ENCODE measurements at places on chromosomes 4 and X.
A peak's percentile ranks its signal among the peaks of the same experiment; 100 is the strongest.

DNA sequence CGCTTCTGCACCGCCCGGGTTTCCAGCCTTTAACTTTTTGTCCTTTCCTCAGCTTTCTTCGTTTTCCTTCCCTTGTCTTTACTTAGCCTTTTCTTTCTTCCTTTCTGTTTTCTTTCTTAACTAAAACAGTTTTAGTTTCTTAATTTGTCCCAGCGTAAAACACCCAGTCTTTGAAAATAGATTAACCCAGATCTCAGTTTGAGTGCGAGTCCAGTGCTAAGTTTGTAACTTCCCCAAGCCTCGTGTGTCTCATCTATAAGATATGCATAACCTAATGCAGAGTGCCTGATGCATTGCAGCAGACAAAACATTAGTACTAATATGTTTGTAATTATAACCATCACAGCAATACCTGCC lies 460 bp upstream of the GEMIN8 start:
- DNase-seq: peak; percentile 69

DNA sequence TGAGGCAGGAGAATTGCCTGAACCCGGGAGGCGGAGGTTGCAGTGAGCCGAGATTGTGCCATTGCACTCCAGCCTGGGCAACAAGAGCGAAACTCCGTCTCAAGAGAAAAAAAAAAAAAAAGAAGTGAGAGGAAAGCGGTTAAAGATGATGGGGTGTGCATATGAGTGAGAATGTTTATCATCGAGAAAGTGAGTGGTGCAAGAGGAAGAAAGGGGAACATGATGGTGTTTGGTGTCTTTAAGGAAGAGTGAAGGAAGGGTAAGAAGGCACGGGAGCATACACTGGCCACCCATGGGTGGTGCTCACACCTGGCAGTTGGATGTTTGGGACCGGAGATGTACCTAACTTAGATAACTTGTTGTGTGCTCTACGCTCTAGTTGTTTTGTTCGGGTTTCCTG lies 62.2 kb downstream of the STOX2 start:
- no peak for DNase-seq

GRCh38 chr4:84931961-84932360 lies 34.5 kb downstream of the WDFY3 start:
- DNase-seq: no peak

DNA sequence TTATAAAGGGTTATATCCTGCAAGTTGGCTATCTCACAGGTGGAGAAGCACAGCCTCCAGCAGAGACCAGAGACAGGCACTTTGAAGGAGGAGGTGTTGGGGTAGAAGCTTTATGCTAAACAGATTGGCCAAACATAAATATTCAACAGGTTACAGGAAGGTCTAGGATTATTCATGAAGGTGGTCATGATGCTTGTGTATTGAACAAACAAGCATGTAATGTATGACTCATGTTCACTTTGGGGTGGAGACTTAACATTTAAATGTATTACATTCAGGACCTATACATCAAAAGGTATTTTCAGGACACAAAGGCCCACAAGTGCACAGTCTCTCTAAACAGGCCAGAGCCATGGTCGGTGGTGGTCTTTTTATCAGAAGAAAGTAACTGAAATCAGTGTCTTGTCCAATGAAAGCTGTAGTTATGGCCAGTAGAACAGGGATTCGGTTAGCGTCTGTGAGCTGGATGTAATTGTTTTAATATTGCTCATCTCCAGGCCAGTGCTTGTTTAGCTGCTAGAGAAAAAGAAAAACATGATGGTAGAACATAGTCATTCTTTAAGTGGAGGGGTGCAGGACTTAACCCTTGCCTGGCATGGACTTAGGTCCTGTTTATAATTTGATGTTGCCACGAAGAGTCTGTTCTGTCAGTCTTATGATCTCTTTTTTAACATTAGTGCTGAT lies 555.2 kb upstream of the PCDH10 start:
- DNase-seq: no peak

GRCh38 chr4:163495900-163496299 lies 1.4 kb downstream of the TMA16 start:
- DNase-seq: peak; percentile 8

GRCh38 chr4:139736274-139736660 lies 70.6 kb downstream of the MGST2 start:
- DNase-seq: peak; percentile 6

DNA sequence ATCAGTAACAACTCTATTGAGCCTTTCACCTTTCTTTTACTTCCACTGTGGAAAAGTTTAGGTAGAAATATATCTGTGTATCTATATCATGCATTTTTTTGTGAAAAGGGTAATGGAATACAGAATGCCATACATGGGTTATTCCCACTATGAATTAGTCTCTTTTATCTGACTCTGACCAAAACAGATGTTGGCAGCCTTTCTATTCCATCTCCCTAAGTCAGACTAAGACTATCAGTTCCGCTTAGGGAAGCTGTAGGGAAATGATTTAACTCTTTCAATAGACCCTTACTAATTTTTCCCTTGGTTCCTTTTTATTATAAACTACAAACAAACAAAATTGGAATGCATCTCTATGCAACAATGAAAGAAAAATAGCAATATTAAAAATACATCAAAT lies 92.3 kb upstream of the LEF1 start:
- no peak for DNase-seq

DNA sequence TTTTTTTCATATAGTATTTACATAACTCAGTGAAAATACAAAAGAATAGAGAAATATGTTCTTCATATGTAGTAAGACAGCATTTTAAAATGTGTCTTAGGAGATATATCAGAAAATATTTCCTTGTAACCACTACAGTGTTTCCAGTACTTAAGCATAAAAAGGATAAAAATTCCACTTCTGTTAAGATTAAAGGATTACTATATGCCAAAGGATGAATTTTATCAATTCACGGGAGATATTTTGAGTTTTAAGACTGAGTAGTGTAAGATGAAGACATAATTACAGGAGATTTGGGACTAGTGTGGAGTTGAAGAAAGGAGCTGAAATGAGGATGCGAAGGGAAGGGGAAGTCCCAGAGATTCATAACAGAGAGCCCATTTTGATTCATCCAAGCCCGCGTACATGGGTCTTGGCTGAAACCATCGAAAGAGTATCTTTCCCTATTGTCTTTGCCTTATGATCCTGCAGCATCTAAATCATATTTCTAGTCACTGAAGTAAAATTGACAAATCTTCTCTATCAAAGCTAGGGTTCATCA lies 58.7 kb downstream of the MAD2L1 start:
- DNase-seq: no peak

DNA sequence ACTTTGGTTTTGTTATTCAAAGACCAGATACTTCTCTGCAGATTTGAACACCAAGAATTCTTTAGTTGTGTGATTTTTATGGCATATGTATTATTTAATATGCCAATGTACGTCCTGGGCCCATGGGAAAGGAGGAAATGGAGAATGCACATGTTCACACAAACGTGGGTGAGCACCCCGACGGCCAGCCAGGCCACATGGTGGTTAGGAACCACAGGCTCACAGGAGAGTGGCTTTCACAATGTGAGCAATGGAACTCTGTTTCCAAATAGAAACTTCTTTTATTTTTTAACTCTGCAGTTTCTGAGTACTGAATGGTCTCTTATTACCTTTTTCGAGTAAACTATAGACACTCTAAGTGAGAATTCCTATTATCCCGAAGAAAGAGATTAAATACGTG lies 58.0 kb upstream of the UNC5C start:
- DNase-seq: no peak

- DNase-seq: peak; percentile 21
Observed at GRCh38 chrX:10199212-10199611, 42.4 kb downstream of the CLCN4 start.

- no peak for DNase-seq
Observed at GRCh38 chr4:57405359-57405758, 295.2 kb upstream of the IGFBP7 start.

DNA sequence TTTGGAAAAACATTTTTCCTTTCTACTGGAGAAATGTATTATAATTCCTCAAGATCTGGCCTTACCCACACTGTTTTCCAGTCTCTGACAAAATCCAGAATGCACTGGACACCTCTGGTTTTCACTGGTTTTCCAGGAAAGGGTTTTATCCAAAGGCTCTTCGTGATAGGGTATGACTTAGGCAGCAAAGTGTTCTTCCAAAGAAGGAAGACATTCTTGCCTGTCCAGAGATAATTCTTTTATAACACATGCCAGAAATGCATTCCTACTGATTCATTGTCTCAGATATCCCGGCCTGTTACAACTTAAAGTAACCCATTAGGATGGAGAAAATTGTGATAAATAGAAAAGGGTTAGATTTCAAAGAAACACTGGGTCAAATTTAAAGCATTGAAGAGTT lies 2343.1 kb downstream of the PCDH7 start:
- peak; percentile 80 for DNase-seq

- peak; percentile 25 for DNase-seq
Observed at GRCh38 chrX:121733514-121733913, 686.1 kb downstream of the GLUD2 start.

DNA sequence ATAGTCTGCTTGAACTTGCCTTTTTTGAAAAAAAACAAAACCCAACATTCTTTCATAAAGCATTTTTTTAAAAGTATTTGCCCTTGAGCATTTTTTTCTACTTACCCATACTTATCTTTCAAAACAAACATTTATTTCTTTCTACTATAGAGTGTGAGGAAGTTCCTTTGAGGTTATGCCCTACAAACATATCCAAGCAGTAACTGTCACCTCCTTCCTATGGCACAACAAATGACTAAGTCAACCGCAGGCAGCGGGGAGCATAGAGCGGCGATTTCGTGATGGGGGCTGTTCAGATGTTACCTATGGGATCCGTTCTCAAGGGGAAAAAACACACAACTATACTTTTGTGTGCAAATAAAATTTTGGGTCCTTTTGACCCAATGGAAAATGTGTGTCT lies 19.4 kb downstream of the SPRY1 start:
- DNase-seq: no peak

DNA sequence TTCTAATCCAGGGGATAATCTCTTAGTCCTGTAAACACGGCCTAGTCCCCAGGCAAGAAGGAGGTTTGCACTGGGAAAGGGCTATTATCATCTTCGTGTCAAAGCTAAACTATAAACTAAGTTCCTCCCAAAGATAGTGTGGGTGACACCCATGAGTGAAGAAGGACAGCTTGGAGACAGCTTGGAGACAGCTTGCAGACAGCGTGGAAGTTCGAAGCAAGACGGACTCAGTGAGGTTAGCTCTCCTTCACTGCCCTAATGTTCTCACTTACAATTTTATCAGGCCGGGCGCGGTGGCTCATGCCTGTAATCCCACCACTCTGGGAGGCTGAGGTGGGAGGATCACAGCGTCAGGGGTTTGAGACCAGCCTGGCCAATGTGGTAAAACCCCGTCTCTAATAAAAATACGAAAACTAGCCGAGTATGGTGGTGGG lies 19.2 kb upstream of the PLCXD1 start:
- DNase-seq: no peak

- DNase-seq: no peak
Observed at GRCh38 chr4:163562496-163562895, 68.0 kb downstream of the TMA16 start.

DNA sequence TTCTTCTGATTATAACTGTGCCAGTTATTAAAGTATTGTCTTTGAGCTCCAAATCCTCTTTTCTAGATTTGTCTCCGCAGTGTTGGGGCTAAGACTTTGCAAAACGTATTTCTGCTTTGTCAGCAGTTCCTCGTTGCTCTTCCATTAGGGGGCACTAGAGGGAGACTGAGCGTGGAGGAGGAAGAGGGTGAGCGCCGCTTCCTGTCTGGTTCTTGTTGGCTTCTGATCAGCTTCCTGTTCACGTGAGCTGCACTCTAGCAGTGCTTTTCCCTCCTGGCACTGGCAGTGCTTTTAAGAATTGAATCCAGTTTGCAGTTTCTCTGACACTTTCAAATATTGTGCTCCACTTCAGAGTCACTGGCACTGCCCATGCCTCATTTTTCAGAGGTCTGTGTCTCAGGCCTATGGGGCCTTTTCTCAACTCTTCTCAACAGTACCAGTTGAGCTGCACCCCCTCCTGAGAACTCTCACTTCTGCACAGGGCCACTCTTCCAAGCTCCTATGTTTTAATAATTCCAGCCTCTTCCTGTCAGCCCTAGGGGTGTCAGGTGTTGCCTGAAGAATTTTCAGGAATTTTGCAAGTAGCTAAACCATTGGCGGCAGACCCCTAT lies 54.4 kb upstream of the LCORL start:
- peak; percentile 38 for DNase-seq

DNA sequence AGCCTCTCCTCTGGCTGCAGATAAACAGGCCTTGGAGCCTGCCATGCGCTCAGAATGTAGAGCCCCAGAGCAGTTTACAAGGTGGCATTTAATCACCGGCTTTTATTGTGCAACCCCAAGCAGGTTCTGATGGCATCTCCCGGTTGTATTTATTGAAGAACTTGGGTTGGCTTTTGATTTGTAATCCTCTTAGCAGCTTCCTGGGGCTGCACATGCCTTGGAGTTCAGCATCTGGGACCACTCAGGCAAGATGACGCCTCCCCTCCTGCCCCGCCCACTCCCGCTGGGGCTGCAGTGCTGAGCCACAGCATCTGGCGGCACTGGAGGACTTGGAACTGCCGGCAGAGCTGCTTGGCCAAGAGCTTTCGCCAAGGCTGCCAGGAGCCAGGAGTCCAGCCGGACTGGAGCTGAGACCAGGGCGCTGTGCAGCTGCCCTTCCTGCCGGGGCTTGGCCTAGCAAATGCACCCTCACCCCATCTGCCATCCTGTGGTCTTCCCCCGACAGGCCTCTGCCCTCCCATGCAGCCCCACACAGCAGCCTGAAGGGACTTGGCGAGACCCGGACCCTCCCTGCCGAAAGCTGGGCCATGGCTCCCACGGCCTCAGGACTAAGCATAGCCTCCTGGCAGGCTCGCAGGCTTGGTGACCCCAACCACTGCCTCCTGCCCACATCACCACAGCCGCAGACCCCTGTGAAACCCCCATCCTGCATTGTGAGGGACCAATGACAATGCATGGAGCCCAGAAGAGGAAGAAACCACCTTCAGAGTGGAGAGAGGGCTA lies 5.4 kb downstream of the HTRA3 start:
- DNase-seq: peak; percentile 97

DNA sequence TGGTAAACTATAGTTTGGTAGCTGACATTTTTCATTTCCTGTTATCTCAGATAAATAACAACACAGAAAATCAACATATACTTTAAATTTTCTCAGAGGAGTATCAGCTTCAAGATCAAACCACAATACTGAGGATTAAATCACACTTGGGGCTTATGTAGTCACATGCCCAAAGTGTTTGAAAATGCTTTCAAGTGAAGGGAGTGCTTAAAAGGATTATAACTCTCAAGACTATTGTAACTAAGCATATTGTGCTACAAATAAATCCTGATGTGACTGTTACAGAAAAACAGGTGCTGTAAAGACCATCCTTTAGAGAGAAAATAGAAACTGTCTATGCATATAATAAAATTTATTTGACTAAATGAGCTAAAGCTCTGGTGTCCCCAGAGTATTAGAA lies 887.6 kb downstream of the ADGRL3 start:
- DNase-seq: no peak

GRCh38 chr4:184267673-184268583 lies 50.3 kb upstream of the ENPP6 start:
- DNase-seq: peak; percentile 91

DNA sequence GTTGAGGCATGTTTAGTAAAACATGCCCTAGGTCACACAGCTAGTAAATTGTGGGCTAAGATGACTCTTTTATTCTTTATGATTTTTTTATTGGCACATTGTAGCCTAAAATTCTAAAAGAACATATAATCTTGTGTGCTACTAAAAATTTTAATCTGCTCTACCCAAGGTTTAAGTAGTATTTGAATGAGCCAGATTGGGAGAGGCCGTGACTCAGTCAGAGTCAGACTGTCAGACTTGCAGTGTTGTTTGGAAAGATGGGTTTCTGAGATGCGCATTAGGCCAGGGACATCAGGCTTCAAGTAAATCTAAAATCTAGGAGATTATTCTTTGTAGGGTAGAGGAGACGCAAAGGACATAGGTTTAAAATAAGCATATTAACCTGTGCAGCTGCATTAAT lies 30.7 kb upstream of the TMPRSS11E start:
- DNase-seq: no peak

Data from fibroblast of mammary gland (primary cell).